ENCODE measurements at places on chromosomes 12 and 14.

GRCh38 chr14:101956179-101956885, 8.0 kb upstream of the DYNC1H1 start:
- DNase-seq = no peak

GRCh38 chr12:132343294-132344004, 14.1 kb upstream of the GALNT9 start:
- DNase-seq = no peak

DNA sequence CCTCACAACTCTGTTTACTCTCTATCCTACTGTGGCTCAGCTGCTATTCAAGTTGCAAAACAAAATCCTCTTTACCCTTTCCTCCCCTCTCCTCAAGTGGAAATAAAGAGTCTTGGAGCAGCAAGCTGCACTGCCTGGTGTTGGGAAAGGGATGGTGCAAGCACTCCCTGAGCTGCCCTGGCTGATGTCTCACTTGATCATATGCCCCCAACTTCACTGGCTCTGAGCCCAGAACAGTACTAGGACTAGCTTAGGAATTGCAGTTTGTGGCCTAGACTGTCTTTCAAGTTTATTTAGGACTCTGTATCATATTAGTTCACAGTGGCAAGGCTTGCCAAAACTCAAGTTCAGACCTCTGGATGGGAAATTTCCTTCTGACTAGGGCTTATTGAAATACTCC, 1683.8 kb upstream of the SEL1L start:
- no peak for DNase-seq

DNA sequence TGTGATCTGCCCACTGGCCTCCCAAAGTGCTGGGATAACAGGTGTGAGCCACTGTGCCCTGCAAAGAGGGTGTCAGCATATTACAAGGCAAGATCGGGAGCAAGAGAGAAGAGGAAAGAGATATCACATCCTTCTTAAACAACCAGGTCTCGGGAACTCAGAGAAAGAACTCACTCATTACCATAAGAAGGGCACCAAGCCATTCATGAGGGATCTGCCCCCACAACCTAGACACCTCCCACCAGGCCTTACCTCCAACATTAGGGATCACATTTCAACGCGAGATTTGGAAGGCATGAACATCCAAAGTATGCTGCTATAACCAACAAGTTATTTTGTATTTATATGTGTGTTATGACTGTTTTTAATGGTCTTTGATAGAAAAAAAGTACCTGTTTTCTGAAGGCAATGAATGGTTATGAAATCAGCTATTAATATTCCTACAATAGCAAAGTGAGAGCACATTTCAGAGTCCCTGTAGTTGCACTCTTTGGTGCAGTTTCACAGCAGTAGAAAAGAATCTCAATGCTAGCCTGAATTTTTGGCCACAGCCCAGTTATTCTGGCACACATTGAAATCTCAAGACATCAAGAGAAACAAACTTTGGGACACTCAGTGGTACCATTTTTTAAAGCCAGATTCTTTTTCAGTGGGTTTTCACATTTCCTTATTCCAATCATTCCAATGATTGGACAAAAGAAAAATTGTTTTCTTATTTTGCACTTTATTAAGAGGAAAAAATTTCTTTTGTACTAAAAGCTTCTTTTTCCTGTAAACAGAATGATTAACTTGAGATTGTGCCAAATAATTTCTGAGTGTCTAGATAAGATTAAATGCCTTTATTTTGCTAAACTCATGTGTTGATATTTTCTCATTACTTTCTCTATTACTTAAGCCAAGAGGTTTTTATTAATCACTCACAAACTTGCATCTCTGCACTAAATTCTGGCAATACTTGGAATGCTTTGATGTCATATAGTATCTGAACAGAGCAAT, 582.6 kb upstream of the ATP2B1 start:
- no peak for DNase-seq

DNA sequence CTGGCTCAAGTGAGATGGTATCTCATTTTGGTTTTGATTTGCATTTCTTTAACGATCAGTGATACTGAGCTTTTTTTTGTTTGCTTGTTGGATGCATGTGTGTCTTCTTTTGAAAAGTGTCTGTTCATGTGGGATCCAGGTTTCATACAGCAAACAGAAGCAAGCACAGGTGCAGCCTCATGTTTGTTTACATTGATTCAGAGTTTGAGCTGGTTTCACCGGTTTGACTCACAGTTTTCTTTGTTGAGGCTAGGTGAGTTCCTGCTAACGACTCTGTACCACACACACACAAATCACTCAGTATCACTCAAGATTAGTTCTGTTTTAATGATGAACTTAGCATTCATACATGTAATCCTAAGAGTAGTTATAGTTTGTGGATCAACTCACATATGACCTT, 3.7 kb downstream of the OR10G2 start:
- no peak for DNase-seq

Data from stimulated activated CD4-positive, alpha-beta T cell treated with anti-CD3 and anti-CD28 coated beads, Interleukin-2, amount 100 ng/mL, for 24 hours (primary cell).